ENCODE measurements at places on chromosomes 4 and X. TPM values are rescaled to one million over a fixed set of nuclear protein-coding genes. Genes with fewer than 3 reads are reported as not detected.

- DNase-seq, result no peak
Observed at GRCh38 chr4:48704091-48704802, 75.8 kb downstream of the FRYL start.

- no peak for DNase-seq
Observed at GRCh38 chr4:53459548-53459947, 82.1 kb downstream of the FIP1L1 start.

DNA sequence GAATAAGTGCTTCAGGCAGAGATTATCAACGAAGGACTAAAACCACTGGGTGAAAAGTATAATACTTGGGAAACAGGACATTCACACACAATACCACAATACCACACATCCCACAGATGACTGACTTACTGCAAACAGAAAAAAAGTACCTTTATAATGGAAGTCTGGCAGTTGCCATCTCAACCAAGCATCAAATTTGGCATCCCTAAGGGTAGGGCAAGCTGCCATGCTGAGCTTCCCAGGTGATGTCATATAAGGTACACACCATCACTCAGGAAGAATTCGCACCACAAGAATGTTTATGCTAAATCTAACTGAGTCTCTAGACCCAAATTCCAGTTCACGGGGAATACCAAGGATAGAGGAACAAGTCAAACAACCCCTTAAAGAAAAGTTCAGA is 9.1 kb downstream of the QDPR start:
- peak; percentile 59 for DNase-seq

GRCh38 chr4:67521506-67521905 is 23.8 kb downstream of the CENPC start:
- no peak for DNase-seq

- DNase-seq, result no peak
Observed at GRCh38 chr4:2354760-2355159, 63.7 kb downstream of the ZFYVE28 start.

GRCh38 chr4:5630762-5631161 is 77.6 kb downstream of the EVC2 start:
- no peak for DNase-seq

DNA sequence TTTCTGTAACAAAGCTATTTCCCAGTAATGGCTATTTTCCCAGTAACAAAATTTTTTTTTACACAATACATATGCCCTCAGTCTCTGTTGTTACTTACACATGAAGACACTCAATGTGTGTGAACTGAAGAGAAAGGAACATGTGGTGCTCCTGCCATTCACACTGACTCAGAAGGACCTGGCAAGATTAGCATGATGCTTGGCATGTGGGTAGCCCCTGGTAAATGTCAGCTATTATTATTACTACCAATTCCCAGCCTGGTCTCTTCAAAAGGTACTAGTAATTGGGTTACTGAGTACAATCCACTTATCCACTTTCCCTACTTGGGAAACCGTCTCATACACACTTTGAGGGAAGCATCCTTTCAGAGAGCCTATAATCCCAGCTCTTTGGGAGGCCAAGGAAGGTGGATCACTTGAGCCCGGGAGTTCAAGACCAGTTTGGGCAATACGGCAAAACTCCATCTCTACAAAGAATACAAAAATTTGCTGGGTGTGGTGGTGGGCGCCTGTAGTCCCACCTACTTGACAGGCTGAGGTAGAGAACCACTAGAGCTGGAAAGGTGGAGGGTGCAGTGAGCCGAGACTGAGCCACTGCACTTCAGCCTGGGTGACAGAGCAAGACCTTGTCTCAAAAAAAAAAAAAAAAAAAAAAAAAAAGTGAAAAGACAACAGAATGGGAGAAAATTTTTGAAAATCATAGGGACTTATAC is 14.6 kb downstream of the RBBP7 start:
- DNase-seq, result no peak

- peak; percentile 80 for DNase-seq
Observed at GRCh38 chr4:122783301-122784215, 43.1 kb upstream of the FGF2 start.

DNA sequence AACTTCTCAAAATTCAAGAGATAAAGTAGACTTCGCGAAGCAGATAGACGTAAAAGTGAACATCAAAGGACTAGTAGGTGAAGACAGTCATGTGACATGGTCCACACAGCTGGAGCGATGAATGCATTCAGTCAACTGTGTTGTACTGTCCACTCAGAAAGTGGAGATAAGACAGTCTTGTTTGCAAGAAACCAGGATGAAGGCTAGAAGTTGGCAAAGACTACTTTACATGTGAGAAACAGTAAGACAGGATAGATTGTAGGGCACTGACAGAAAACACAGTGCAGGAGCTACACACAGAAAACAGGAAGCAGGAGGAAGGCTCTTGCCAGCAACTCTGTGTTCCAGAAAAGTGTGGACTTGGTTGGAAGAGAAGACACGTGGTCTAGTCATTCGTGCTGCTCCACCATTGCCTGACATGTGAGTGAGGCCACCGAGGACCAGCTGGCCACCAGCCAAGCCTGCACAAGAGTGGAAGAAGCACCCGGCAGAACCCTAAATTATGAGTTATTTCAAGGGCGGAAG is 78.9 kb downstream of the FAT1 start:
- no peak for DNase-seq

- DNase-seq, result no peak
Observed at GRCh38 chrX:19761554-19762295, 125.7 kb downstream of the SH3KBP1 start.

DNA sequence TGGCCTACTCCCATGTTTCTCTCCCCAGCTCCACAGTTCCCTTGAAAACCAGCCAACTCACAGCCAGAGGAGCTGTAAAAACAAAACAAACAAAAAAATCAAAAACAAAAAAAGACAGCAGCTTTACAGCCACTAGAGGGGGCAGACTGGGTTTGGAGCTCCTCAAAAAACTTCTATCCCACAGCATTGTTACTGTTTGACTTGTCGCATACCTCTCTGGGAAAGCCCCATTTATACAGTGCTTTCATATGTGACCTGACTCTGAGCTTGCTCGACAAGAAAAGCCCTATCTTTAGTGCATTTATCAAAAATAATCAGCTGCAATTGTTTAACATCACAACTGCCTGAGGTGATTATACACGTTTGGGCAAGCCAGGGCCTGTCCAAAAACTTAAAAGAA is 21.6 kb downstream of the TSPAN6 start:
- DNase-seq, result peak; percentile 39

GRCh38 chr4:32396507-32397070 is 1676.4 kb downstream of the PCDH7 start:
- no peak for DNase-seq

GRCh38 chr4:188821500-188821899 is 682.3 kb downstream of the TRIML1 start:
- DNase-seq, result no peak

DNA sequence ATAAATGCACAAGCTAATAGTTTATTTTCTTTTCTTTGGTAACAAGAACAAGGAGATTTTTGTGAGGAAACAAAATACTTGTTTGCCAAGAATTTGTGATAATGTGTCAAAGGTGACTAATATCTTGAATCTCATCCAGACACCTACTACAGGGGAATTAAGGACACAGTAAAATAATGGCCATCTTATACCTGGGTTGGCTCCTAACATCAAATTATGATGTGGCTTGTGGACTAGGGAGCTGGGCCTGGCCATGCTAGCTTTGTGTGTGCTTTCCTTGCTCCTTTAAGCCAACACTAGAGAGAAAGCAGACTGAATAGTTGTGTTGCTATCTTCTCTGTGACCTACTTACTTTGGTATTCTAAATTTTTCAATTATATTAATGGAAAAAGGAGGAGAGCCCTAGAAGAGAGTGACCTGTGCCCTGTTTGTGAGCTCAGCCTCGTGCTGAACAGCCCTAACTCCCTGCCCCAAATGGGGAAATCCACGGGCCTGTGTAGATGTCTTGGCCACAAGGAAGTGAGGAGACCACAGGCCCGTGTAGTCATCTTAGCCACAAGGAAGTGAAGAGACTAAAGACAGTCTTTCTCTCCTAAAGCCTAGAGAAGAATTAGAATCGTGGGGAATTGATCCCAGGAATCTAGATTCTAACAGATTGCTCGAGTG is 23.3 kb downstream of the ARHGAP24 start:
- peak; percentile 62 for DNase-seq

DNA sequence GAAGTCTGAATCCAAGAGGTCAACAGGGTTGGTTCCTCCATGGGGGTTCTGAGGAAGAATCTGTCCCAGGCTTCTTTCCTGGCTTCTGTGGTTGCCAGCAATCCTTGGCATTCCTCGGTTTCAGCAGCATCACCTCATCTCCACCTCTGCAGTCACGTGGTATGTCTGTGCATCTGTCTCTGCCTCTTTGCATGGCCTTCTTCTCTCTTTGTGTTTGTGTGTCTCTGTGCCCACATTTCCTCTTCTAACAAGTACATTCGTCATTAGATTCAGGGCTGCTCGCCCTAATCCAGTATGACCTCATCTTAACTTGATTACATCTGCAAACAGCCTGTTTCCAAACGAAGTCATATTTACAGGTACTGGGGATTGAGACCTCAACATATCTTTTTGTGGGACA is 114.0 kb downstream of the BCOR start:
- DNase-seq, result peak; percentile 40

DNA sequence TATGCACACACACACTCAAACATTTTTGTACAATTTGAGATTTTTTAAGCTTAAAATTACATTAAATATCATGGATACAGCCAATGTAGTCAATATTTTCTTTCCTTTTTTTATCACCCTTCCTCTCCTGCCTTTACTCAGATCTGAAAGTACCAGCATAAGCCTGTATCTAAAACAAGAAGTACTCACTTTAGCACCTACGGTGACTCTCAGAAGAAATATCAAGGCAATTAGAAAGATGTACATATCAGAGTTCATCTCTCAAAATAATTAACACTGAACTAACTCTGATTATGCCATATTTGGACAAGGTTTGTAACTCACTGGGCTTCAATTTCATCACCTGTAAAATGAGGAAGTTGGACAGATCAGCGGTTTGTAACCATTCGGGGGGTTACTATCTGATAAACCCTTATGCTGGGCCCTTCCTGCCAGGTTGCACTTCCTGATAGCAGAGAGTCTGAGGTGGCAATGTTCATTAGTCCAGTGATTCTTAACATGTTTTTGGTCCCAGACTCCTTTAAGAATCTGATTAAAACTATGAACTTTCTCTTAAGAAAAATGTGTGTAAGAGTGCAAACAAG is 5.7 kb upstream of the GPR174 start:
- DNase-seq, result no peak

DNA sequence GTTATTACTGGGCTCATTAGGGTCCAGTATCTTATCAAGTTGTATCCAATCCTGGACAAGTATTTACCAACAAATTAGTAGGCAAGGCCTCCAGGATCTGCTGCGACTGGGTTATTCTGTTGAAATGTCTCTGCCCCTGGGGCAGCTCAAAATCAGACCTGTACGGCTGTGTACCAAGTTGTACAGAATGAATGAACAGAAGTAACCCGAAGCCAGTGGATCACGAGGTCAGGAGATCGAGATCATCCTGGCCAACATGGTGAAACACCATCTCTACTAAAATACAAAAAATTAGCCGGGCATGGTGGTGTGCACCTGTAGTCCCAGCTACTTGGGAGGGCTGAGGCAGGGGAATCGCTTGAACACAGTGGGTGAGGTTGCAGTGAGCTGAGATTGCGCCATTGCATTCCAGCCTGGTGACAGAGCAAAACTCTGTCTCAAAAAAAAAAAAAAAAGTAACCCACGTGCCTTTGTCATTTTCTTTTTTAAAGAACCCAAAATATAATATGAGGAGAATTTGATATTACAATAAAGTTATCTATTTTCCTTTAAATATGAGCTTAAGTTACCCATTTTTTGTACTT is 127.3 kb downstream of the CBR4 start:
- DNase-seq, result peak; percentile 19

DNA sequence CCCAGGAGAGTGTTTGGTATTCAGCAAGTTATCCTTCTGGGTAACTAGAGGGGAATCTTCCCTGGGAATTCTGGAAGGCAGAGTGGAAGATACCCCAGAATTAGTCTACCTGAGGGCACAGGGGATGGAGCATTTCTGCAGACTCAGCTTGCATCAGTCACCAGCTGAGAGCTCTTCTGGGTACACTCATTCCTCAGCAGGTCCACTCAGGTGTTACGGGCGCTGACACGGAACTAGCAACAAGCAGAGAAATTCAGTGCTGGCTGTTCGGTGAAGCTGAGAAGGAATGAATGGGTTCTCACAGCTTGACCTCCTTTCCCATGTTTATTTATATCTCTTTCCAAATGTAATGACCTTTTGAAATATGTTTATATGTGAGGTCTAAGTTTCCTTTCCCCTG is 106.0 kb upstream of the PNPLA4 start:
- no peak for DNase-seq

GRCh38 chr4:2135083-2135482 is 76.0 kb downstream of the NAT8L start:
- DNase-seq, result peak; percentile 29

GRCh38 chrX:33385546-33385945 is 174.2 kb upstream of the DMD start:
- DNase-seq, result peak; percentile 0

- DNase-seq, result no peak
Observed at GRCh38 chrX:151634937-151635336, 60.3 kb upstream of the PRRG3 start.

DNA sequence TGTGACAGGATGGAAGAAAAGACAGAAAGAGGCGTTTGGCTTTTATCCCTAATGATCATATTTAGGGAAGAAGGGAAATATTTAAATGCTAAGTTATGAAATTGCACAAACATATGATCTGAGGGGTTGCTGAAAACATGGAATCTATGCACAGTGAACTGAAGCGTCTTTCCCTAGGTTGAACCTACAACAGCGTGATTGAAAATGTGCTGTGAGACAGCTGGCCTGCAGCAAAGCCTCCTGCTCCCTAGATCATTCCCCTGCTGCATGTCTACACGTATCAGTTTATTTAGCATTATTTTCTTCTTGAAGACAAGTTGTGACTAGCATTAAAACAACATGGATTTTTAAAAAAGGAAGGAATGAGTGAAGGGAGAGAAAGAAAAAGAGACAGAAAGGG is 272.5 kb upstream of the TRAM1L1 start:
- DNase-seq, result no peak

GRCh38 chrX:148917441-148917840 is 417.0 kb downstream of the AFF2 start:
- DNase-seq, result no peak

GRCh38 chrX:68914479-68914946 is 85.7 kb downstream of the EFNB1 start:
- peak; percentile 11 for DNase-seq

GRCh38 chr4:138114434-138114833 is 127.7 kb downstream of the SLC7A11 start:
- DNase-seq, result no peak

- no peak for DNase-seq
Observed at GRCh38 chr4:122687531-122688061, 44.9 kb upstream of the BBS12 start.

Gene WNK3
- 3.6 TPM for total RNA-seq

Gene HSFX4
- not detected for total RNA-seq

Gene CASK
- total RNA-seq, result 14.1 TPM

Gene COX7B2
- total RNA-seq, result 55.2 TPM

Gene POU4F2
- total RNA-seq, result 0.03 TPM

Gene CORIN
- not detected for total RNA-seq

Gene PF4V1
- total RNA-seq, result not detected

Gene NSUN7
- total RNA-seq, result 0.51 TPM

Gene MTNR1A
- not detected for total RNA-seq

Gene UGT2B7
- total RNA-seq, result not detected

Gene FUNDC2
- total RNA-seq, result 56.2 TPM

Gene FGFBP2
- total RNA-seq, result not detected
